Activated naive CD4-positive, alpha-beta T cell treated with anti-CD3 and anti-CD28 coated beads for 36 hours (primary cell): ENCODE measurements at places on chromosomes 1 and 21.

- H3K4me1 ChIP-seq, result no peaks in the 10 kb centered on the region
- DNase-seq, result no peak
- H3K4me3 ChIP-seq, result no peak overlapping the region
- H3K36me3 ChIP-seq, result no peaks in the 10 kb centered on the region
- H3K27ac ChIP-seq, result no peak overlapping the region
Observed at GRCh38 chr1:8078176-8078671, 52.1 kb upstream of the ERRFI1 start.

- no peaks in the 10 kb centered on the region for H3K4me1 ChIP-seq
- H3K4me3 ChIP-seq, result no peak overlapping the region
- no peaks in the 10 kb centered on the region for H3K27me3 ChIP-seq
- H3K27ac ChIP-seq, result no peak overlapping the region
Observed at GRCh38 chr1:209387969-209388329, 195.6 kb upstream of the CAMK1G start.

GRCh38 chr1:63929106-63929478 is 155.3 kb downstream of the ROR1 start:
- H3K4me1 ChIP-seq, result no peaks in the 10 kb centered on the region
- H3K27ac ChIP-seq, result no peak overlapping the region
- DNase-seq, result no peak
- H3K36me3 ChIP-seq, result no peaks in the 10 kb centered on the region

- H3K36me3 ChIP-seq, result peaks cover 1% of the 10 kb centered on the region
- H3K4me3 ChIP-seq, result no peak overlapping the region
- peaks cover 7% of the 10 kb centered on the region for H3K4me1 ChIP-seq
- no peaks in the 10 kb centered on the region for H3K27me3 ChIP-seq
- no peak overlapping the region for H3K27ac ChIP-seq
Observed at GRCh38 chr1:16242556-16243214, 5.7 kb upstream of the CPLANE2 start.

- no peaks in the 10 kb centered on the region for H3K27me3 ChIP-seq
- no peak overlapping the region for H3K4me3 ChIP-seq
- H3K27ac ChIP-seq, result no peak overlapping the region
- DNase-seq, result no peak
Observed at GRCh38 chr1:89906088-89906487, 85.3 kb downstream of the LRRC8D start.

DNA sequence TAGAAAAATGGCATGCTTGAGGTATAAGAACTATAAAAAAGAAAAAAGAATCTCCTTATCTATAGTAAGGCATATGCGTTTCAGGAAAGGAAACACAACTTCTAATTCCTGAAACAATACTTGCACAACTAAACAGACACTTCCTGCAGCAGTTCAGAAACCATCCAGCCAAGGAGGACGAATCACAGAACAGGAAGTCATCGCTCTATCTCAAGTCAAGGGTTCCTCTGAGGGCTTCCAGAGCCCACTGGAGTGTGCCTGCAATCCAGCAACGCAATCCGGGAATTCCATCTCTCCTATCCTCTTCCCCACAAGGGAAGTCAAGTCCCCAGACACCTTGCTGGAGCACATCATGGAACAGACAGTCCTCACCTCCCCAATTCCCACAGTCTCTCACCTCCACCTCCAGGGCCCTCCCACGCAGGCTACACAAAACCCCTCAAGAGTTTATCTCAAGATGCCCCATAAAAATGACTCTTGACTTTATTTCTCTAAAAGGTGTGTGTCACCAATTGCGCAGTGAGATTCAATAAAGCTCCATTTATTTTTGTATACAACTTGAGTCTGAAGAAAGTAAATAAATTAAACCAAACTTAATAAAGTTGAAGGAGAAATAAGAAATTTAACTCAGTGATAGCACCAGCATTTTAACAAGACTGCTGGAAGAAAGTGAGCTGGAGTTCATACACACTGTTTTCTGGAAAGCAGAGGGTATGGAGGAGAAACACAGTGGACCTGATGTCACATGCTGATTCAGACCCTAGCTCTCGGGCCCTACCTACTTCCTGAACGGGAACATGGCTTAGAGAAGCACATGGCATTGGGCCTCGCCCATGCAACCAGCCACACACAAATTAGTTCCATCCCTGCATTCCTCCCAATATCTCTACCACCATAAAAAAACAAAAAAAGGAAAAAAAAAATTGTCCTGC is 39.9 kb downstream of the SIPA1L2 start:
- H3K4me3 ChIP-seq, result no peak overlapping the region
- peaks cover 3% of the 10 kb centered on the region for H3K36me3 ChIP-seq
- peaks cover 25% of the 10 kb centered on the region for H3K4me1 ChIP-seq
- H3K27ac ChIP-seq, result no peak overlapping the region
- no peak for DNase-seq
- H3K27me3 ChIP-seq, result no peaks in the 10 kb centered on the region

DNA sequence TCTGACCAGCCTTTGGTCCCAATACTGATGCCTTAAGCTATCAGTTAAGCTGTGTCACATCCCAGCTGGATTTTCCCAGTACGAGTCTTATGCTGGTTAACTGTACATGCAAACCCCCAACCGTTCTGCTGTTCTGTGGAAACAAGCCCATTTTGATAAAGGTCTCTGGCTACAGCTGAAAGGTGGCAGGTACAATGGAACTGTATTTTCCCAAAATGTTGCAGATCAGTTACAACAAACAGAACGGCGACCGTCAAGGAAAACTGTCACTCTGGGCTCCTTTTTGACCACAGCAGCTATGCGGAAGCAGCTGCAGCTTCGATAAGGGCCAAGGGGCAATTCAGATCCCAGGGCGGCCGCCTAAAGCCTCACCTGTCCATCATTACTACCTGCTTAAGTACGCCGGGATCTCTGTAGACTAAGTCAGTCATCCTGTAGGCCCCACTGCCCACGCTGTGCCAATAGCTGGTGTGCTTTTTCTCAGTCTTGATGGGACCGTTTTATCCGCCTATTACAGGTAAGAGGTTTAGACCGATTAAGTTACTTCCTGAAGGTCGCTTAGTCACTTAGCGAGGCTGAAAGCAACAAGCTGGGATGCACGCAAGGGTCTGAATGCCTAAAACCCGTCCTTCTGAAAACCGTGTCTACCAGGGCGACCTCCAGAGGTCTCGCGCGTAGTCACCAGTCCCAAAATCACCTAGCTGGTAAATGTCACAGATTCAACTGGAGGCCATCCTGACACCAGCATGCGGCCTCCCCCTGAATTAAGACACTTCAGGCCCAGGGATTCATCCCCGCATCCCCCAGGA is 11.1 kb upstream of the RAB42 start:
- peak; percentile 76 for DNase-seq
- H3K27ac ChIP-seq, result peak overlapping the region; percentile 94
- peaks cover 29% of the 10 kb centered on the region for H3K4me1 ChIP-seq
- peaks cover 45% of the 10 kb centered on the region for H3K36me3 ChIP-seq

- H3K4me3 ChIP-seq, result no peak overlapping the region
- H3K27ac ChIP-seq, result no peak overlapping the region
- H3K27me3 ChIP-seq, result peaks cover 7% of the 10 kb centered on the region
- H3K36me3 ChIP-seq, result no peaks in the 10 kb centered on the region
Observed at GRCh38 chr1:186747661-186748060, 67.4 kb upstream of the PTGS2 start.

GRCh38 chr1:232678185-232678886 is 48.4 kb upstream of the SIPA1L2 start:
- H3K4me3 ChIP-seq, result no peak overlapping the region
- H3K27me3 ChIP-seq, result no peaks in the 10 kb centered on the region
- no peak overlapping the region for H3K27ac ChIP-seq
- no peak for DNase-seq

DNA sequence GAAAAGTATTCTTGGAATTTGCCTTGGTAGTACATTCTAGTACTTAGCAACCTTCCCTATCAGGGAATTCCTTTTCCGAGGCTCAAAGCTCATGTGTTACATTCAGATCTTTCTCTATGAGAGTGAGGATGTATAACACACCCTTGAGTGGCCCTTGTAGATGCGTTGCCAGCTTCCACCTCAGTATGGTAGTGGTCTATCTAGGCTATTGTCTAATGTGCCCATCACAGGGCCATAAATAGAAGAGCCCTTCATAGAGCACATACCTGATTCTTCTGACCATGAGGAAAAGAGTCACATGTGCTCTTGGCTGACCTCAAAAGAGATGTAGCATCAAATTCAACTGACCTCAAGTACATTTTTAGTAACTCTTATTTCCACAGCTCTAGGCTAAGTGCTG is 14.0 kb upstream of the ZC3H11B start:
- no peak overlapping the region for H3K4me3 ChIP-seq
- no peaks in the 10 kb centered on the region for H3K4me1 ChIP-seq
- no peak overlapping the region for H3K27ac ChIP-seq

GRCh38 chr1:22287946-22288520 is 145.1 kb upstream of the WNT4 start:
- H3K27ac ChIP-seq, result no peak overlapping the region
- peaks cover 7% of the 10 kb centered on the region for H3K27me3 ChIP-seq
- no peak overlapping the region for H3K4me3 ChIP-seq
- H3K36me3 ChIP-seq, result no peaks in the 10 kb centered on the region
- H3K4me1 ChIP-seq, result no peaks in the 10 kb centered on the region
- DNase-seq, result no peak

GRCh38 chr1:217214551-217214950 is 416.3 kb downstream of the GPATCH2 start:
- no peaks in the 10 kb centered on the region for H3K27me3 ChIP-seq
- H3K4me3 ChIP-seq, result no peak overlapping the region
- H3K36me3 ChIP-seq, result no peaks in the 10 kb centered on the region
- H3K4me1 ChIP-seq, result no peaks in the 10 kb centered on the region
- DNase-seq, result no peak
- no peak overlapping the region for H3K27ac ChIP-seq

DNA sequence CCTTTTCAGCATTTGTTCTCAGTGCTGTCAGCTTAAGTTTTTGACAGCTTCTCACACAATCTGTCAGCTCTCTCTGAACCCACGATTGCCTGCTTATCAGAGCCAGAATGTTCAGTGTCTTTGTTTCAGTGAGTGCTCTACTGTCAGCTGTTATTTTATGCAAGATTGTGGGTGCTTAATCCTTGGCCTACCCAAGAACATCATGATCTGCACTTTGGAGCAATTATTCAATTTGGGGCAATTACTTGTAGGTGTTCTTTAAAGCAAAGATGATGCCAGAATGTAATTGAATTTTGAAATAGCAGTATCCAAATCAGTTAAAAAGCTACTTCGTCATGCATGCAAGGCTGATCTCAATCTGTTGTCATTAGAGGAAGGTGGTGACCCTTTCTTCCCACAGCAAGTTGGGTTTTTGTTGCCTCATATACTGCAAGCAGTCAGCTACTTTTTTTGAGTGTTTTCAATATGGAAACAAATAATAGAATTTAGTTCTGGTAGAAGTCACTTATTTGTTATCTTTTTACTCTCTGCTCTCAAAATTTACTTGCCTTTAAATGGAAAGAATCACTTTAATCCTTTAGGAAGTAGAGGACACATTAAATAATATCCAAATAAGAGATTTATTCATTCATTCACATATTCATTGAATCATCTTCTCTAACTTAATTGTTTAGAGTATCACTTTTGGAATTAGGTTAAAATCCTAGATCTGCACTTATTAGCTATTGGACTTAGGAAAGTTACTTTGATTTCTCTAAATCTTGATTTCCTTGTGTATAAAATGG is 253.5 kb upstream of the CACYBP start:
- no peaks in the 10 kb centered on the region for H3K27me3 ChIP-seq
- no peak for DNase-seq
- no peak overlapping the region for H3K27ac ChIP-seq
- no peak overlapping the region for H3K4me3 ChIP-seq
- H3K4me1 ChIP-seq, result peaks cover 4% of the 10 kb centered on the region

- H3K27me3 ChIP-seq, result peaks cover 2% of the 10 kb centered on the region
- no peaks in the 10 kb centered on the region for H3K4me1 ChIP-seq
- no peak overlapping the region for H3K27ac ChIP-seq
- H3K36me3 ChIP-seq, result no peaks in the 10 kb centered on the region
- no peak for DNase-seq
Observed at GRCh38 chr1:213457733-213458132, 406.7 kb downstream of the RPS6KC1 start.

- H3K36me3 ChIP-seq, result peaks cover 8% of the 10 kb centered on the region
- no peak overlapping the region for H3K27ac ChIP-seq
- no peak overlapping the region for H3K4me3 ChIP-seq
- no peak for DNase-seq
- H3K4me1 ChIP-seq, result peaks cover 37% of the 10 kb centered on the region
Observed at GRCh38 chr1:67434491-67434890, 4.3 kb upstream of the SERBP1 start.

- no peaks in the 10 kb centered on the region for H3K27me3 ChIP-seq
- H3K36me3 ChIP-seq, result no peaks in the 10 kb centered on the region
- peaks cover 23% of the 10 kb centered on the region for H3K4me1 ChIP-seq
- H3K27ac ChIP-seq, result peak overlapping the region; percentile 82
- peak; percentile 56 for DNase-seq
Observed at GRCh38 chr1:59071876-59072582, 224.9 kb upstream of the FGGY start.

DNA sequence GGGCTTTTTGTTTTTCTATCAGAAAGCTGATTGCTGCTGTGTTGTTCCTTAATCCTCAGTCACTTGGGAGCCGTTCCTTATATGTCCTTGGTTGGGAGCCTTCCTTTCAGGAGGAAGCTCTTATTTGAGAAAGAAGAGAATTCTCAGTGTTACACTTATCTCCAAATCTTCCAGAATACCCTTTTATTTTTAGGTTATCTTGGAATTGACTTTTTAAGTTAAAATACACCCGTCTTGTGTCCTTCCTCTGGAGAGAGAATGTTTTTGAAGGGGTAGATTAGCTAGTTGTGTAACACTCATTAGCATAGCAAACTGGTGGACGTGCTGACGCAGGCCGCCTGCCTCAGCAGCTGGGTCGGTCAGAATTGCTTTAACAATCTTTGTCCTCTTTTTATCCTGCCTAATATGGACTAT is 42.1 kb downstream of the LRRC8B start:
- H3K4me3 ChIP-seq, result no peak overlapping the region
- DNase-seq, result no peak
- peaks cover 46% of the 10 kb centered on the region for H3K4me1 ChIP-seq
- H3K27me3 ChIP-seq, result no peaks in the 10 kb centered on the region
- peaks cover 39% of the 10 kb centered on the region for H3K36me3 ChIP-seq

GRCh38 chr1:40802742-40803113 is 19.1 kb downstream of the KCNQ4 start:
- H3K4me3 ChIP-seq, result peak overlapping the region; percentile 15
- H3K27me3 ChIP-seq, result no peaks in the 10 kb centered on the region
- no peak for DNase-seq
- H3K27ac ChIP-seq, result no peak overlapping the region
- H3K36me3 ChIP-seq, result no peaks in the 10 kb centered on the region
- H3K4me1 ChIP-seq, result peaks cover 20% of the 10 kb centered on the region

DNA sequence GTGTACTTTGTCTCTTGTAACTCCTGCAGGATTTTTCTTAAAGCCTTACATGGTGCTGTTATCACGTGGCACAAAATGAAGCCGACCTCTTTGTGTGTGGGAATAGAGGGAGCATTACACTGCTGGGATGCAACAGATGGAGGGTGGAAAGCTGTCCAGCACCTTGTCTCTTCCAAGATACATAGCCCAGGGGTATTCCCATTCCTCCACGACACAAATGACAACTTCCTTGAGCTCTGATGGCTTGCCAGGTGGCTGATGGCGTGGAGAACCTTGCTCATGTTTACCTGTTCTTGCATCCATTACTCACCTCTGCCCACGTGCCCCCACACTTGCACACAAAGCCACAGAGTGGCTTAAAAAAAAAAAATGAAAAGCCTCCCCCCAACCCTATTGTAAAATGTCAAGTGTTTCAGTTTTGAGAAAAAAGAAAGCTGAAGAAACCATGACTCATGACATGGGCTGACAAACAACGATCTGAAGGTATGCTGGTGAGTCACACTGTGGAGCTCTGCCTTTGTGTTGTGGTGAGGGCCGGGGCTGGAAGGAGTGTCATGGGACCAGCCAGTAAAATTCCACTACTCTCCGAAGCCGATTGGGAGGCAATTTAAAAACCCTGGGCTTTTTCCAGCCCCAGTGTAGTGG is 32.0 kb upstream of the ATP5PO start:
- H3K27me3 ChIP-seq, result peaks cover 2% of the 10 kb centered on the region
- H3K4me3 ChIP-seq, result peak overlapping the region; percentile 65
- H3K4me1 ChIP-seq, result peaks cover 77% of the 10 kb centered on the region
- H3K36me3 ChIP-seq, result peaks cover 5% of the 10 kb centered on the region
